Activated gamma-delta T cell treated with Interleukin-2 at 50 U/mL for 16 hours (primary cell): ENCODE measurements at places on chromosomes 12 and 14.

GRCh38 chr12:63400718-63401117, 249.7 kb upstream of the AVPR1A start:
- no peak for DNase-seq

- DNase-seq = no peak
Observed at GRCh38 chr12:109459247-109459646, 17.9 kb downstream of the KCTD10 start.

GRCh38 chr14:78412475-78412874, 242.3 kb downstream of the NRXN3 start:
- no peak for DNase-seq

GRCh38 chr12:65943388-65944137, 119.3 kb downstream of the HMGA2 start:
- no peak for DNase-seq

GRCh38 chr12:84046859-84047258, 865.7 kb downstream of the SLC6A15 start:
- no peak for DNase-seq

DNA sequence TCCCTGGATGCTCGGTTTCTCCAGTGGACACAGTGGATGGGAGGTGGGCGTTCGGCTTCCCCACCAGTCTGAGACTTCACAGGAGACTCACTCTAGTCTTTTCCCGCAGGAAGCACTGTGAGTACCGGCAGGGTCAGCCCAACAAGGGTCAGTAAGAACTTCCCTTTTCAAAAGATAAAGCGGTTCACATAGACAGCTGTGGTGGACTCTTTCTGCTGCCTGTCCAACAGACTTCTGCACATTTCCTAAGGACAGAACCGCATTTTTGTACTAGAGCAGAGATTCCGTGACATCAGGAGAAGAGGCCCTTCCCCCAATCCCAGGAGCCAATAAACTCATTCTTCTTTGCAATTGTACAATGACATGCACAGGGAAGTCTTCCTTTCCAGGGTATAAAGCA, 10.4 kb downstream of the LTBR start:
- DNase-seq = no peak

DNA sequence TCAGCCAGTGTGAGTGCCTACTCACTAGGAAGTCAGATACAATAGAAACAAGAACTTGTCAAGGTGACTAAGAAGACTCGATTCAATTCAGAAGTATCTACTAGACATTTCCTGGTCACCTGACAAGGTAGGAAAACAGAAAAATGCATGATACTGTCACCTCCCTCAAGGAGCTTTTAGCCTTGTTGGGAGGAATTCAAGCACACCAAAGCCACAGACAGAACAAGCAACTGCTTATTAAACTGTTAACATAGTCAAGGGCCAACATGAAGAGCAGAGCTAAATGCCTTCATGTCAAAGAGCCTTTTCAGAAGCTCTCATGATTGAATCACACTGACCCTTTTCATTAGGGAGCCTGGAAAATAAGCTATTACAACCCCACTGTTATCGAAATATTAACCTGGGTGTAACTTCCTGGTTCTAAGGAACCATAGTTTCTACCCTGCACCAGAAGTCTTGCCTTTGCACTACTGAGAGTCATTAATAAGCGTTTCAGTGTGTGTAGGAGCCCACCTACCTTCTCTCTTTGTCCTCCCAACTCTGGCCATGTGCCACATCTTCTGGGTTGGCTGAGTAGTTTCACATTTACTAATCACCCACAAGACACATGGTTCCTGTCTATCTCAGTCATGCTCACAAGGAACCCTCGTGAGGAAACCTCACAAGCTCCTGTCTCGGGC, 31.0 kb upstream of the LGALS3 start:
- DNase-seq = no peak

DNA sequence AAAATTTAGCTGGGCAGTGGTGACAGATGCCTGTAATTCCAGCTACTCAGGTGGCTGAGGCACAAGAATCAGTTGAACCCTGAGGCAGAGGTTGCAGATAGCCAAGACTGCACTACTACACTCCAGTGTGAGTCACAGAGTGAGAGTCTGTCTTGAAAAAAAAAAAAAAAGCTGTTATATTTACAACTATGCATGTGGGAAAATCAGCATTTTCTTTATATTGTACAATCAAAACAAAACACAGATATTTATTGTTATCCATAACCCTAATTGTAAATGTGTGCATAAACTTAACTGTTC, 12.5 kb downstream of the C1R start:
- DNase-seq = no peak

DNA sequence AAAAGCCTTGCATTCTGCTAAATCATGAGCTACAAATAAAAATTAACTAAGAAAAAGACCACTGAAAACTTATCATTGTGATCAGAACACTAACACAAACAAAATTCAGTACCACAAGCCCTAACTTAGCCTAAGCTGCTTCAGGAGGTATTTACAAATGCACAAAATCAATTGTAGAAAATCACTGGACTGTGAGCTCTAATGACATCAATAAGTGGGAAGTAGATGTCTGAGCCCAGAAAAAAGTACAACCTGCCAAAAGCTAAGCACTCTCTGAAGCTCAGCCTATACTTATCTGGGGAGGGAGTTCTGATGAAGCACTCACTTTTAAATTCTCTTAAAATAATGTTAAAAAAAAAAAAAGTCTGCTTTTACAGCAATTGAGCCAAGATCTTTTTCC, 92.9 kb downstream of the SLCO1B1 start:
- DNase-seq = no peak

DNA sequence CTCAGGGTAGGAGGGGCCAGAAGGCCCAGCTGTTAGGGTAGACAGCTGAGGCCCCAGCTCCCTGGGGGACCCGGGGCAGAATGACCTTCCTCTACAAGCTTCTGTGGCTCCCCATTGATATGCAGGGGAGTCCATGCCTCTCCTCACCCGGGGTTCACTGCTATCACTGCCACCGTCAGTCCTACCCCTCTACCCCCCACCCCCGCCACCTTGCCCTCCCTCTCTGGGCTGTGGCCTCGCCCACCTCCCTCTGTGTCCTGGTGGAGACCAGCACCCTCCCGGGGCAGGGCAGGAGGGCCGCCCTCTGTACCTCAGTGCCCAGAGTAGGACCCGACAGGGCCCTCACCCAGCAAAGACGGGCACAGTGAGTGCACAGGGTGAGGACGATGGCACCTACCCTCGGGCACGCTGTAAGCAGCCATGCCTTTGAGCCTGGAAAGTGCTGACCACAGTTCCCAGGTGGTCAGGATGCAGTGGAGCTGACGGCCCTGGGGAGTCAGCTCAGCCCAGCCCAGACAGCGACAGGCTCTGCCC, 88.4 kb upstream of the SFSWAP start:
- DNase-seq = no peak

DNA sequence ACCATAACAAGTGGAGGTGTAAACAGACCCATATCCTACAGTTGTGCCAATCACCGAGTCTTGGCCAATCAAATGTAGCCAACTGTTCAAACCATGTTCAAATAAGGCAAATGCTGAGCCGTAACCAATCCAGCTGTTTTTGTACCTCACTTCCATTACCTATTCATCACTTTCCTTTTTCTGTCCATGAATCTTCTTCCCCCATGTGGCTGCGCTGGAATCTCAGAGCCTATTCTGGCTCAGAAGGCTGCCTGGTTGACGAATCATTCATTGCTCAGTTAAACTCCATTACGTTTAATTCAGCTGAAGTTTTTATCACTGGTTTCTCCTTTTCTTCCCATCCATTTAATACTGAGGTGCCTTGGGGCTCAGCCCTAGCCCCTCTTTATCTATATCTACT, 71.1 kb downstream of the TBC1D30 start:
- no peak for DNase-seq

DNA sequence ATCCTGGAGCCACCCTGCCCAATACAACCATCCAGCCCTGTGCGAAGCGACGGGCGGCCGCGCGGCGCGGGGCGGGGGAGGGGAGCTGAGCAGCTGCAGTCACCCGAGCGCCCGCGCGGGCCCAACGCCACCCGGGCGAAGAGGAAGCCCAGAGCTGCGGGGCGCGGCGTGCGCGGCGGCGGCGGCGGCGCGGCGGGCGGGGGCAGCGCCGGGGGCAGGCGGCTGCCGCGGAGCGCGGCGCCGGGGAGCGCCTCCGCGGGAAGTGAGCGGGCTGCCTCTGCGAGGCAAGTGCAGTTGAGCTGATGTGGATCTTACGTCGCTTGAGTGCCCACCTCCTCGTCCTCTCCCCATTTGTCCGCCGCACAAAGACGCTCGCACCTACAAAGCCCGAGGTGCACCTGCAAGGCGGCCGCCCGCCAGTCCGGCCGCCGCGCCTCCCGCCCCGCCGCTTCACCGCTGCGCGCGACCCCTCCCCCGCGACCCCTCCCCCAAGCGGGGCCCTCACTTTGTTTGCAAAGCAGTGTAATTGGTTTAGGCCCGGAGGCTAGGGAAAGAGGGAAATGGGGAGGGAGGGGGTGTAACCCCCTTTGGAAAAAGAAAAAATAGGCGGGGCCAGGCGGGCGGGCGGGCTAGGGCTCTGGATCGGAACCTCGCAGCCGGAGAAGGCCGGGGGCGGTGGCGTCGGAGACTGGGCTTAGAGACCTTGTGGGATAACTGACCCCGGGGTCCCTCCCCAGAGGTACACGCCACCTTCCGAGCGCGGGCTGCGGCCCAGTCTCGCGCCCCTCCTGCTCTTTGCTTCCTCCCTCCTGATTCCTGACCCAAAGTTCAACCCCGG, at the start of the genes FOXA1 and TTC6:
Gene FOXA1 (minus strand): TSS at position 279 of the 838 bp plus-strand sequence. CDS start 277 bp downstream, at position 2.
Gene TTC6 (plus strand): TSS at position 659 of the 838 bp plus-strand sequence. CDS start 26,436 bp downstream, outside the sequence.
- no peak for DNase-seq

- DNase-seq = no peak
Observed at GRCh38 chr12:109836916-109837315, 3.7 kb upstream of the TRPV4 start.

GRCh38 chr12:127943481-127944210, 323.3 kb upstream of the TMEM132C start:
- no peak for DNase-seq

DNA sequence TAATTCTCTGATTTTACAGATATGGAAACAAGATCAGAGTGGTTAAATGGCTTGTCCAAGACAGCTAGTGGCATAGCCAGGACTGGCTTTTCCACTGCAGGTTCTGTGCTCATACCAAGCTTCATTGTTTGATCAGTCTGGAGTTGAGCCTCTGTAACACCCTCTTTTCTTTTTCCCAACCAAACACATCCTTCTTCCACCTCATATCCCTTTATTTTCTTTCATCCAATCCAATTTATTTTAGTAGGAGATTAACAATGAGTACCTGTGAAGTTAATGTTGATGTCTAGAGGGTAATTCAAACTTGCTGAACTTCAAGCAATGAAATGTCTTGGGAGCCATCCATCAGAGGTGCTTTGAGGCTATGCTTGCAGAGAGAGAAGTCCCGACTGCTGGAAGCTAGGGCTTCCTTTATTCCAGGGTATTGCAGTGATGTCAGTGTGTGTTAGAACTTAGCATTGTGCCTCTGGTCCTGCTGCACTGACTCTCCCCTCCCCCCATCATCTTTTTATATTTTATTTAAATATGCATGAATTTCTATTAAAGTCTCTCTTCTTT, 452.1 kb upstream of the PDE3A start:
- DNase-seq = no peak

DNA sequence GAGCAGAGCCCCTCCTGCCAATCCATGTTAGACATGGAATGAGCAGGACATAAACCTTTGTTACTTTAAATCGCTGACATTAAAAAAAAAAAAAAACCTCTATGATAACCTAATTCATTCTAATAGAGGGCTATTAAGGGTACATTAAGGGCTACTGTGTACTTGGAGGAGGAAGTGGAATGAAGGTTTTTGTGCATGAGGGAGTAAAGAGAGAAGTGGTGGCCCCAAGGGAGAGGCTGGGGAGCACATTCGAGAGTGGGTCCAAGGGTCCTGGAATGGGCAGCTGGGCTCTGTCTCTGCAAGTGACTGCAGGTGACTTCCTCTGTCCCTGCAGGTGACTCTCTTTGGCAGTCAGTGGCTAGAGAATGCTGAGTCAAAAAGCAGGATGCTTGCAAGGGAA, 32.1 kb upstream of the PTGDR start:
- no peak for DNase-seq

DNA sequence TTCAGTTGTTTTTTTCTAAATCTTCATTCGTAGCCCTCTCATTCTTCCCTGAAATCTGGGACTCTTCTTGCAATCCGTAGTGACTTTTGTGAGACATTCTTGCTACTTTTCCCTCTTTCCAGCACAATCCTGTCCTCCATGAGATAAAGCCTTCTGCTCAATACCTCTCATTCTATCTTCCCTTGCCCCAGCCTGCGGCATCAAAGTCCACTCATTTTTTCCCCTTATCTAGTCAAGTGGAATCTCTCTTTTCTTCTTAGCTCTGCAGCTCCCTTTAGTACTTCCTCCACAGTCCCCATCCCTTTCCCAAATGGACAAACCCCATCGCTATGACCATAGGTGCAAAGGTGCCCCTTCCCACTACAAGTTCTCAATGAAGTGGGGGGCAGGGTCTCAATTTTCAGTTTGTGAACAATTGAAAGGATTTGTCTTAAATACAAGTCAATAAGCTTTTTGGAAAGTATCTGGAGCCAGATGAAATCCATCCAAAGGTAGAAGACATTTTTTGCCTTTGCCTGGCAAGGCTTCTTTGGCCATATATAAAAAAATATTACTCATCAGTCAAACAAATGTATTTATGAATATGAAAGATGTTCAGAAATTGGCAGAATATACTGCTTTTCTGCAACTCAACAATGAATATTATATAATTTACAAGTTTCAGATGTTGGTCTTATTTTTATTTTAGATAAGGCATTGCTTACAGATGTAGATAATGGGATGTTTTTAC, 179.4 kb downstream of the SNAPC1 start:
- DNase-seq = no peak

DNA sequence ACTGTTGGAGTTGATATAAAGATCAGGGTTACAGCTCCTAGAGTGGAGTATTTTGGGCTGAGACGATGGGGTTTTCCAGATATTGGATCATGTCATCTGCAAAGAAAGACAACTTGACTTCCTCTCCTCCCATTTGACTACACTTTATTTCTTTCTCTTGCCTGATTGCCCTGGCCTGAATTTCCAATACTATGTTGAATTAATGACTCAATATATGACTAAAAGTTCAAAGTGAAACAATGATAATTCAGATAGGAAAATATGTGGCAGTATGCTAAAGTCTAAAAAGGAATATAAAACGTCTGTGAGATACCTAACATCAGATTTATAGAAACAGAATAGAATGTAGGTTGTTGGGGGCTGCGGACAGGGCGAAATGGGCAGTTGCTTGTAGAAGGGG, 72.2 kb downstream of the BHLHE41 start:
- DNase-seq = no peak

DNA sequence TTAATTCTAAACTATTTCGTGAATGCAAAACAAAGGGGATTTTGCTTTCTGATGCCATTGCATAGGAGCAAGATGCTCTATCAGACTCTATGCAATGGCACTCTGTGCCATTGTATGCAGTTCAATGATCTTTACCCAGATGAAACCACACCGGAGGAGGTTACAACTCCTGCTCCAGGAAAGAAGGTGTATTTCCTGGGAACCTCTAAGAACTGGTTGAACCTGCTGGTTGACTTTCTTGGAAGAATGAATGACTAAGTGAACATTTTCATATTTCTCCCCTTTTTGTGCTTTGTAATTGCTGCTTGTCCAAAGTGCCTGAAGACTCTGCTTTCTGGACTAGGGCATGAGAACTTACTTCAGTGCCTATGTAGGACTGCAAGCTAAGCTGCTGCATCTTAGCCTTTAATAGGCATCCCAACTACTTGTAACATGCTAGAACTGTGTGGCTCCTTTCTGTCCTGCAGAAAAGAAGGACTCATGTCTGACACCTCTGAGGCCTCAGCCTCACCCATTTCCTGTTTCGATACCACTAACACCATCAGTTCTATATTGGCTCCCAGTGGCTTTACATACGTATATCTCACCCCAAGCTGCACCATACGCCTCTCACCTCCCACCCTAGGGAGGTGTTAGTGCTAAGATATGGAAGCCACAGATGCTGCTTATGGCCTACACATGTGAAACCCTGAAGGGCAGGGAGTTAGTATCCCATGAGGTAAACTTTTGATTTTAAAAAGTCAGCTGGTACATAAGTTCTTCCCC, 193.5 kb upstream of the CNOT2 start:
- peak; percentile 5 for DNase-seq
